Foreskin keratinocyte (primary cell): ENCODE measurements at places on chromosomes 12 and 14. TPM values are rescaled to one million over a fixed set of nuclear protein-coding genes. Genes with fewer than 3 reads are reported as not detected.

DNA sequence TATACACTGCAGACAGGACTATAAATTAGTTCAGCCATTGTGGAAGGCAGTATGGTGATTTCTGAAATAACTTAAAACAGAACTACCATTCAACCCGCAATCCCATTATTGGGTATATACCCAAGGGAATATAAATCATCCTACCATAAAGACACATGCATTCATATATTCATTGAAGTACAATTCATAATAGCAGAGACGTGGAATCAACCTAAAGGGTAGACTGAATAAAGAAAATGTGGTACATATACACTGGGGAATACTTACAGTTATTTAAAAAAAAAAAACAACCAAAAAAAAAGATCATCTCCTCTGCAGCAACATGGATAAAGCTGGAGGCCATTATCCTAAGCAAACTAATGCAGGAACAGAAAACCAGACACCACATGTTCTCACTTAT, 473.9 kb downstream of the TRHDE start:
- DNase-seq = no peak

DNA sequence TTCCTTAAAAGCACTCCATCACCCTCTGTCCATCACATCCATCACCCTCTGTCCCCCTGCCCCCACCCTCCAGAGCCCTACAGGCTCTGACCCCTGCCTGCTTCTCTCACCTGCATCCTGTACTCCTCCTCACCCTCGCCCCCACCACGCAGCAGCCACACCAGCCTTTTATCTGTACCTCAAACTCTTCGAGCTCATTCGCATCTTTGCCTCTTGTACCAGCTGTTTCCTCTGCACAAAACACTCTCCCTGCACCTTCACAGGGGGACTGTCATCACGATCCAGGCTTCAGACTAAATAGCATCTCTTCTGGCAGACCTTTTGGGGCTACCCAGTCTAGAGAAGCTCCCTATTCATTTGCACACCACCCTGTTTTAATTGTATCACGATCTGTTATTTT, 24.1 kb downstream of the TMEM229B start:
- no peak for DNase-seq

- DNase-seq = no peak
Observed at GRCh38 chr14:46964378-46964777, 312.8 kb upstream of the RPL10L start.

DNA sequence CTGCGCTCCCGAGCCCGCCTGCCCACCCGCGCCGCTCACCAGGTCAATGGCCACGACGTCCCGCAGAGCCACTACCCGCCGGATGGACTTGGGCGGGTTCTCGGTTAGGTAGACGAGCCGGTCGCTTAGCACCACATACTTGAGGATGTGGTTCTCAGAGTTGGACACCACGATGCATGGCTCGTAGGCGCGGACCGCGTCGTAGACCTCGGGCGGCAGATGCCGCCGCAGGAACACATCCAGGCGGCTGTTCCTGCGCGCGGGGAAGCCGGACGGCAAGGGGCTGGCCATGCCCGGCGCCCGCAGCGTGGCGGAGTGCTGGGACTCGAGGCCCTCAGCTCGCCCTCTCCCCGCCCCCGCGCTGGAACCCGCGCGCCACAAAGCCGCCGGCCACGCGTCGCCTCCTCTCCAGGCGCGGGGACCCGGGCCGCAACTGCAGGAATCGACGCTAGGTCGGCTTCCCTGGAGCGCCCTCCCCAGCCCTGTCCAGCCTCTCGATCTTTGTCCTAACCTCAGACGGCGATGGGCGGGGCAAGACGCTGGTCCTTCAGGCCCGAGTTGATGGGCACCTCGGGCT, at the start of gene C12orf56:
C12orf56 (minus strand) TSS at position 484 of the 577 bp plus-strand sequence; CDS start at position 291, 193 bp downstream.
- no peak for DNase-seq

DNA sequence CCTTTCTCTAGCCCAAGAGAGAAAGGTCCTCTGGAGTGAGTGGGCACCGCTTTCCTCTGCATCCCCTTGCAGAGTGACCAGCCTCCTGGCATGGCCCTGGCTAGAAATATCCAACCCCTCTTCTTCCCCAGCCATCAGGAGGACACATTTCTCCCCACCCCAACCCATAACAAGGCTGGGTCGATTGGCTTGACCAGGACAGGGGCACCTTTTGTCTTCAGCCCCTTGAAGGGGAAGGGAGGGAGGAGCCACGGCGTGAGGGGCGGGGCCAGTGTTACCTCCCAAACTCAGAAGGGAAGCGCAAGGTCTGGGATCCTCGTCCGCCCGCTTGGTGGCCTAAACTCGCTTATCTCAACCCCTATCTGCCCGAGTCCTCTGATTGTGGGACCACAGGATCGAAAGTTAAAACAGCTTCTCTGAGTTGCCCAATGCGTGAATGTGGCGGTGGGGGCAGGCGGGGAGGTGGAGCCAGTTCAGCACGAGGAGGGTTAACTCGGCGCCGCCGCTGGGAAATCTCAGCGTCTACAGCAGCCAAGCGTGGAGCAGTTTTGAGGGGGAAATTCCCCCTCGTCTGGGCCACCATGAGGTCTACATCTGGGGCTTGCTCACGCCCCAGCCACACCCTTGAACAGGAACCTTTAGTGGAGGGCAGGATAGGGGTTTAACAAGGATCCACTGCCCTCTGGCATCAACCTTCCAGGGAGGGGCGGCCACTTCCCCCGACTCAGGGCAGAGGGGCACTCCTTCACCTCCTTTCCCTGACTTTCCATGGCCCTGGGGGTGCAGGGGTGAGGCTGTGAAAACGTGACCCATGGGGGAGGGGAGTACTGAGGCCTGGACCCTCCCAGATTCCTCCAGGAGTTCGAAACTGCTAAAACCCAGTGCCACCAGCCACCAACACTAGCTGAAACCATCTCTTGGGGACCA, 795 bp downstream of the STAT6 start:
- no peak for DNase-seq

DNA sequence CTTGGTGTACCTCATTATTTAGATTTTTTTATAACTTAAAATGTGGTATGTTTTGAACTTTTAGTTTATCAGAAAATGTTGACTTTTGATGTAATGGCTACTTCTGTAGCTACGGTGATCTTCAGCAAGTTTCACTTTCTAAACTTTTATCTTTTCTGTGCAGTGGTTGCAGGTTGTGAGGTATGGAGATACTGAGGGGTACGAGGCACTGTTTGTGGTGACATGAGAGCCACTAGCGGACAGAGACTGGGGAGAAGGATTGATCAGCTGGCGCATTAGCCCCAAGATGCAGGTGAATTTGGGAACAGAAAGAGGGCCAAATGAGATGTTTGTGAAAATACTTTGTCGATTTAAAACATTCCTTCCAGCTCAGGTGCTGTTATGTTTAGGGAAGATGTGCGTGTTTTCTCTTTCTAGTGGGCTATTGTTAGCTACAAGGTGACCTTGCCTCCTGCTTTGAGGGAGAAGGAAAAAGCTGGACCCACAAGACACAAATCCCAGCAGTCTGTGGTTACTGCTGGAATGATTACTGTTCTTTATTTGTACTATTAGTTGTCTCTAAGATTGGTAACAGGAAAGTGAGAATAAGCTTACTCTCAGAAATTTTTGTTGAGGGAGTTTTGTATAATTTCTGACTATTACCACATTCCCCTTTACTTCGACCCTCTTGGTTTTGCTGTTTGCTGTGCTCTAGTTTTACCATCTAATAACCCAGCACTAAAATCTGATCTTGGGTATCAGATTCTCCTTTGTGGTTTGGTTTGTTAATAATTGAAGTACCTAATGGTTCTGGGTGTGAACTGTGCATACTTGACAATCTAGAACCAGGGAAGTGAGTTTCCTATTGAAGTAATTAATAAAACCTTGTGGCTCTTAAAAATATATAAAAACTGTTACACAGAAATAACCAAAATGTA, 61.7 kb downstream of the FBXO34 start:
- no peak for DNase-seq

GRCh38 chr14:63988579-63988978, 135.8 kb downstream of the SYNE2 start:
- no peak for DNase-seq

GRCh38 chr14:53260286-53260685, 107.2 kb upstream of the DDHD1 start:
- DNase-seq = no peak

DNA sequence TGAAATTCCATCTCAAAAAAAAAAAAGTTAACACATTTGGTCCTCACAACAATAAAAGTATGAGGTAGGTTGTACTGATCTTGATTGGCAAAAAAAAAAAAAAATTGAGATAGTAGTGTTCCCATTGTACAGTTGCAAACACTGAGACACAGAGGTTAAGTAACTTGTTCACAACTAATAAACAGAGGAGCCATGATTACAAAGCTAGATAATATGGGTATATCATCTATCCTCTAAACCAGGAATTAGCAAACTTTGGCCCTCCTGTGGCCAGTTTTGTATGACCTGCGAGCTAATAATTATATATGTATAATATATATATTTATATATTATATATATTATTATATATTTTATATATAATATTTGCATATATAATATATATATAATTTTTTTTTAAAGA, 2.3 kb upstream of the PSME1 start:
- no peak for DNase-seq

DNA sequence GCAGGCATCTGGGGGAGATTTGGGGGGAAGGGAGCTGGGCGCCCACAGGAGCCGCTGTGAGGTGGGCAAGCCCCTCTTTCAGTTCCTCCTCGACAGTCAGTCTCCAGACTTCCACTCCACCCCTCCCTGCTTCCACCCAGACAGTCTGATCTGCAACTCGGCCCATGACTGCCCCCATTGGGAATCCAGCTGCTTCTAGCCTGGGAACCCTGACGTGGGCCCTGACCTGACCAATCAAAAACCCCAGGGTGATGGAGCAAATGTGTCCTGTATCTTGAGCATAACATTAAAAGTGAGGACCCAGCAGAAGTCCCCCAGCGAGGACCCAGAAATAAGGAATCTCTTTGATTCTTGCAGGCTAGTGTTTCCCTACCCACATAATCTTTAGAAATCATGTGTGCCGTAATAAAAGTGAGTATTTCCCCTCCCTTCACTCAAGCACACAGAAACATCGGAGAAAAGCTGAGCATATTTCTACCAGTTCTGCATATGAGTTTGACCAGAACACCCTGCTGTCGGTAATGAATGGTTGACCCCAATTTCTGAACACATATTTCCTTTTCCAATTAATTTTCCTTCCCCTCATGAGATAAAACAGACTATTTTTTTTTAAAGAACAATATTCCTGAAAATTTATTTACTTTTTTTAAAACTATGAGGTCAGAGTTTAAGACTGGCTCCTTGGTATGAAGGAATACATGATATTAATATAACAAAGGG, 6.4 kb downstream of the SSH1 start:
- DNase-seq = no peak

DNA sequence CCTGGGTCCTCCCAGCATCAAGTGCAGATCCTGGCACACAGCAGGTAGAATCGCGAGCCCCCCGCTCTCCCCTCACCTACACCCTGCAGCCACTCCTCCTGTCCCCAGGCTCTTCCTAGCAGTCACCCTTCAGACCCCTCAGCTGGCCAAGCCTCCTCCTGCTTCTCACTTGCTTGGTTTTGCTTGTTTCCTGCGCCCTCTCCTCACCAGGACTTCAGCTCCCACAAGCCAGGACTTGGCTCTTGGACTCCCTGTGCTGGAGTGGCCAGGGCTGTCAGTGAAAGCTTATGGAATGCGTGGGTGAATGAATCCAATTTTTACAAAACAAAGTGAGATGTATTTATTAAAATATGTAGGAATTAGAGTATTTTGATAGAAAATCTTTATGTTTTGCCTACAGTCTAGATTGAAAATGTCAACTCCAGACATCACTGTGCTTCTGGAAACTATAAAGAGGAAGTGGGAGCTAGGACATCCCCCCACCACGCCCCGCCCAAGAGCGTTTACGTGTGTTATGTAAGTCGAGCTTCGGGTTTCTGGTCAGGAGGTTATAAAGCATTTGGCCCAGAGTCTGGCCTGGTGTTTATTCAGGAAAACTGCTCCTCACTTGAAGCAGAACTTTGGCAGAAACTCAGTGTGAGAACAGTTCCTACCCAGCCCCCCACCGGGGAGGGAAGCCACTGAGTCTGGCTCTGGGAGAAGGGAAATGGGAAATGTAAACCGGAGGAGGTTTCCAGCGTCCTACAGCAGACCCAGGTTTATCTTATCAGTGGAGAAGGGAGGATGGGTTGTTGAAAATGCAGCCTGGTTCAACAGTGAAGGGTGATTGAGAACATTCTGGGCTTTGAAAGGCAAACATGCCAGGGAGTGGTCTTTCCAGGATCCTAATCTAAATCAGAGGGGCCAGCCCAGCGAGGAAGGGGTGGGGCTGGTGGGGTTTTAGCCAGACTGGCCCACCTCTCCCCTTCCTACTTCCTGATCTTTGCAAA, 8.8 kb downstream of the ALDH2 start:
- no peak for DNase-seq

DNA sequence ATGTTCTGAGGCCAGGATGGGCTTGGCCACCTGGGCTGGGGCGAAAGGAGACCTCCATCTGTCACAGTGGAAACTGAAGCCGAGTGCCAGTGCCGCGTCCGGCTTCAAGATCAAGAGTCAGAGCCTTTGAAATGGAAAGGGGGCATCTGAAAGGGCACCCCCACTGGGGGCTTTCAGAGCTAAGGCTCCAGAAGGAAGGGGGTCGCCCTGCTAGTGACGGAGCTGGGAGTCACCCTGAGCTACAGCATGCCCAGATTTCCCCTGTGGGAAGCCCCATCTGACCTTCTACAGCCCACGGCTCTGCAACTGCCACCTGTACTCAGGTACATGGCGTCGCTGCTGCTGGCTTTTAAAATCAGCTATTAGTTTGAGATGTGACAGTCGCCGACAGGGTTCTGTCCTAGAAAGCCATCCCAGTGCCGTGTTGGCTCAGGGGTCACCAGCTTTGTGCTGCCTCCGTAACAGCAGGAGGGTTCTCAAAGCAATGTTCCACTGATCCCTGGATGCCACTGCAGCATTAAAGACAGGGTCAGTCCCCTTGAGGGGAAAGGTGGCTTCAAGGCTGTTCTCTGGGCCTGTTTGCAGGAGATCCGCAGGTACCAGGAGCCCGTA, 31.5 kb downstream of the CCNK start:
- no peak for DNase-seq

DNA sequence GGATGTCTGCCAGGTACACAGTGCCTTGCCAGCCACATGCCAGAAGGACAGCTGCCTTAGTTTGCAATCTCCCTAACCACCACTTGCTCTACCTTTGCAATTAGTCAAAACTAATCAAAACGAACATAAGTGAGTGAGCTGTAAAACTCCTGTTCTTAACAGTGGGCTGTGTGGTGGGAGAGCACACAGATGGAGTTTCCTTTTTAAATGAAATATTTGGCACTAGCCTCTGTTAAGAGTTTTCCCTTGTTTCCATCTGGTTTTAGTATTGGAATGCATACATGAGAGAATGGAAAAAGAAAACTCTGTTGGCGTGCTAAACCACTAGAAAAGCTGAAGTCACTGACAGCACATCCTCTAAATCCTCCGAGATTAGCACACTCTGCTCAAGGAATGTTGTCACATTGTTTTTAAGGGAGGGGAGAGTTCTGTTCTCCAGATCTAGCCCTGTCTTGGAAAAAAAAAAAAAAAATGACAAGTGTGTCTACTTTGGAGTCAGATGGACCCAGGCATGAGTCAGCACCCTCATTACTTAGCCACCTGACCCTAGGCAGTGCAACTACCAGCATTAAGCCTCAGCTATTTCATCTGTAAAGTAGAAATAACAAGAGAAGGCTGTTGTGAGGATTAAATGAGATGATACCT, 83.9 kb downstream of the STXBP6 start:
- DNase-seq = no peak

The BDKRB1 gene
- 5.0 and 5.4 TPM in 2 replicates for total RNA-seq

The NFATC4 gene
- 11.1 and 19.8 TPM in 2 replicates for total RNA-seq

The PLBD1 gene
- total RNA-seq = 2.0 and 3.6 TPM in 2 replicates
